ENCODE measurements at places on chromosomes 5 and 9. TPM values are rescaled to one million over a fixed set of nuclear protein-coding genes. Genes with fewer than 3 reads are reported as not detected.

The HSPB3 gene
- total RNA-seq, result not detected

The C8G gene
- 1.5 TPM for total RNA-seq

DNA sequence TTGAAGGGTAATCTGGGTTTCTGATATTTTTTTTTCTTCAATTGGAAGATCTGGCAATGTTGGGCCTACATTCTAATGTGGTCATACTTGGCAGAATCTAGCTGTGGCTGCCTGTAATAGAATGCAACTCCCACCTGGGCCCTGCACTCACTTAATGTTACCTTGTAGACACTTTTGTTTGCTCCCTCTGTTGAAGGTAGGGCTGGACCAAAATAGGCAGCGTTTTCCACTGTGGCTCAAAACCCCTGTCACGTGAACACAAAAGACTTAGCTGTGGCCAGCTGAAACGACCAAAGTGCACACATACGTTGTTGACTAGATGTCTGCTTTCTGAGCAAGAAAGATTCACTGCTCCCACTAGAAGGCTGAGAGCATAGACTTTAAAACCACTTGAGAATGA lies 117.6 kb upstream of the HMHB1 start:
- DNase-seq, result no peak

DNA sequence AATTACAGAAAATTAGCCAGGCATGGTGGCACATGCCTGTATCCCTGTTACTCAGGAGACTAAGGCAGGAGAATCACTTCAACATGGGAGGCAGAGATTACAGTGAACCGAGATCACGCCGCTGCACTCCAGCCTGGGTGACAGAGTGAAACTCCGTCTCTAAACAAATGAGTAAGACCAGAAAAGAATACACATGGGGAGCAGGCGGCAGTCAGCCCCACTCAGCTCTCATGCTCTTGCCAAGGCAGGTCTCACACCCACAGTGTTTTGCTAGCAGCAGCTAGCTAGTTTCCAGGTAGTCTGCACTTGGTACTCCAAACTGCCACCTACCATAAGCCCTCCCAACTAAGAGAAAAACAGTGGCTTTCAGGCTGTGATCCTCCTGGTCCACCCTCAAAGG lies 722.3 kb upstream of the CTNND2 start:
- no peak for DNase-seq

- DNase-seq, result no peak
Observed at GRCh38 chr5:135005076-135005475, 29.0 kb downstream of the PITX1 start.

DNA sequence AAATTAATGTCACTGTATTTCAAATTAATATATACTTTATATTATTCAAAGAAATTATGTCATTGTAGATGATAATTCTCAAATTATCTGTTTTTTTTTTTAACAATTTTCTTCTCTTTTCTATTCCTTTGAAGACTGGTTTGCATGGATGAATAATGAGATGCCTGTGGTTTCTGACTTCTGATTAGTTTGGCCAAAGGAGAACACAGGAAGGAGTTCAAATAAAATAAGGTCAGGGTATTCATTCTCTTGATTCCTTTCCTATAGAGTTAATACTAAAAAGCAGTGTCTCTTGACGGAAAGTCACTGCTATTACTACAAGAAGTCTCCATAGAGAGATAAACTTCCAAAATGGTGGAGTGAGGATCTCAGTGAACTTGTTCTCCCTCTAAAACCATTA lies 279.6 kb upstream of the FTMT start:
- DNase-seq, result no peak

- no peak for DNase-seq
Observed at GRCh38 chr5:72539038-72539437, 31.8 kb upstream of the ZNF366 start.

- DNase-seq, result peak; percentile 74
Observed at GRCh38 chr5:68239487-68239886, 23.9 kb downstream of the PIK3R1 start.
